Tibial nerve (tissue), 4 donors: ENCODE measurements at places on chromosomes 13 and 19. TPM values are rescaled to one million over a fixed set of nuclear protein-coding genes. Genes with fewer than 3 reads are reported as not detected.

DNA sequence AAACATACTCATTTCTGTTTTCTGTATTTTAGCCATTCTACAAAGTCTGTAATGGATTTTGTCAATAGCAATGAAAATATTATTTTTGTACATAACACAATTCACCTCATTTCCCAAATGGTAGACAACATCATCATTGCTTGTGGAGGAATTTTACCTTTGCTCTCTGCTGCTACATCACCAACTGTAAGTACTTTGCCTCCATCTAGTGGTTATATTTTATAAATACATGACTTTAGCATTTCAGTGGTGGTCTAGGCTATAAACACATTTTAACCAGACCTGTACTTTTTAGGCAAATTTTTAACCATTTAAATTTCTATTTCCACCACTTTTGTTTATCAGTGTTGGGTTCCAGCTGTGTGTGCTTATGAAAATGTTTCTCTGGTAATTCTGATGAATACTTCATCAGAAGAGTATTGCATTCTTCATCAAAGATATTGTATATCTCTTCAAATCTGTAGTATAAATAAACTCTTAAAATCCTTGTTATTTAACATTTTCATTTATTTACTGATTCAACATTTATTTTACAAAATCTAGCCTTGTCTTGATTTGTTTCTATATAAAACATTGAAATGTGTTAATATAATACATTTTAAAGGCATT lies 222.4 kb downstream of the NBEA start:
- no peak overlapping the region for H3K27ac ChIP-seq
- no peak overlapping the region for H3K4me3 ChIP-seq
- H3K36me3 ChIP-seq, result no peaks in the 10 kb centered on the region
- H3K4me1 ChIP-seq, result no peaks in the 10 kb centered on the region

The GSX1 gene
- total RNA-seq, result not detected

DNA sequence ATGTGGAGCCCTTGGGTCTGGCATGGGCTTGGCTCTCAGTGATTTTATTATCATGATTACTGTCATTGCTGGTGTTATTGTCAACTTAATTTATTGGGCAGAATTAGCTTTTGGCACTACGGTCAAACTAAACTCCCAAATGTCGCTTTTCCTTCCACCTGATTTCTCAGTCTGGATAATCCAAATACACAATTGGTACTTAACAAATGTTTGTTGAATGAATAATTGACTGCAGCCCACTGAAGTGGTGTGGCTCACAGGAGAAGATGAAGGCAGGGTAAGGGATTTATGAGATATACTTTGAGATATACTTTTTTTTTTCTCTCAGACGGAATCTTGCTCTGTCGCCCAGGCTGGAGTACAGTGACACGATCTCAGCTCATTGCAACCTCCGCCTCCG lies 1.5 kb downstream of the COLGALT1 start:
- no peak overlapping the region for H3K27ac ChIP-seq
- H3K4me3 ChIP-seq, result peak overlapping the region; percentile 87
- no peak for DNase-seq
- peaks cover 5% of the 10 kb centered on the region for H3K4me1 ChIP-seq

DNA sequence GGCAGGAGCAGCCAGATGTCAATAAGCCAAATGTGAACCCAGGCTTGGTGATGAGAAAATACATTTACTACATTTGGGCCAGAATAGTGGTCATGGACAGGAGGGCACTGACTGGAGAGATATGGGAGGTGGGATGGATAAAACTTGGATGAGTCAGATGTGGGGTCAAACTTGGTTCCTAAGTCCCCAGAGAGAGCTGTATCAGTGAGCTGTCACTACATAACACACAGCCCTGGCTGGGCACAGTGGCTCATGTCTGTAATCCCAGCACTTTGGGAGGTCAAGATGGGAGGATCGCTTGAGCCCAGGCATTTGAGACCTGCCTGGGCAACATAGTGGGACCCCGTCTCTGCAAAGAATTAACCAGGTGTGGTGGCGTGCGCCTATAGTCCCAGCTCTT lies 51.6 kb upstream of the EHD2 start:
- DNase-seq, result no peak
- H3K27me3 ChIP-seq, result no peaks in the 10 kb centered on the region
- peak overlapping the region; percentile 96 for H3K27ac ChIP-seq
- H3K4me3 ChIP-seq, result no peak overlapping the region
- H3K36me3 ChIP-seq, result no peaks in the 10 kb centered on the region

DNA sequence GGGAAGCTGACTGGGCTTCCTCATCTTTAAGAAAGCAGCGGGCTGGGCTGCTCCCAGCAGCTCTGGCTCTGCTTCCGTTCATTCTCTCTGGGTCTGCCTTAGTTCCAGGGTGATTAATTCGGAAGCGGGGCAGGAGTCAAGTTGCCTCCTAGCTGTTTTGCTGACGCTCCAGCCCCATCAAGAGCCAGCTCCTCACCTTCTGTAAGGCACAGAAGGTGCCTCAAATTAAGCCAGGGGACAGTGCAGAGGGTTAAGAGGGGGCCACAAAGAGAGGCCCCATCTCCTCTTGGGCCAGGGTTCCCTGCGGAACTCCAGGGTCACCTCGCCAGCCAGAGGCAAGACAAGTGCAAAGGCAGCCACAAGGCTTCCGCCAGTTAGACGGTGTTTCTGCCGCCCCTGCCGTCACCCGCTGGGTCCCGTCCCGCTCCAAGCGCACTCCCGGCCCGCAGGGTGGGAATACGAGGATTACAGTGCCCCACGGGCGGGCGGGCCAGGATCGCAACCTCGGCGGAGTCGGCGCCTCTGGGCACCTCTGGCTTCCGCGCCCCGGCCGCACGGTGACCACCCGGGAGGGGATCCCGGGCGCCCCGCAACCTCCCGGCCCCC lies 508 bp downstream of the SLC15A1 start:
- peak overlapping the region; percentile 9 for H3K4me3 ChIP-seq
- DNase-seq, result no peak
- no peaks in the 10 kb centered on the region for H3K36me3 ChIP-seq
- H3K27me3 ChIP-seq, result peaks cover 46% of the 10 kb centered on the region

The KLF1 gene
- total RNA-seq, result not detected

DNA sequence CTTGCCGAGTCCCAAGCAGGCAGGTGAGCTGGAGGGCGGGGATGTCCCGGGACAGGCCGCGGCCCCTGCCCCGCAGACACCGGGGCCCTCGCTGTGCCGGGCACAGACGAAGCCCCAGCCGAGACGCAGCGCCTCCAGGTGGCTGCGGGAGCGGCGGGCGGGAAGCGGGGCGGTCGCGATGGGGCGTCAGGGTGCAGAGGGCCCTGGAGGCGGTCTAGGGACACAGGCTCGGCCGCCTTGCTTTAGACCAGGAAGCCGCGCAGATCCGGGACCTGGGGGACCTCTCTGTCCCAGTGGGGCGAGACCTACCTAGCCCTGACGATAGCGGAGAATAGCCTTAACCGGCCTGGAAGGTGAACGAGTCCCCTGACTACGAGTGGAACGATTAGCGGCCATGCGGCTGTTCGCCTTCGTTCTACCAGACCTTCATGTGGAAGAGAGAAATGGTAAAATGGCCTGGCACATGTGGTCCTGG lies 4.2 kb upstream of the ZNF564 start:
- no peaks in the 10 kb centered on the region for H3K4me1 ChIP-seq
- DNase-seq, result no peak
- H3K27me3 ChIP-seq, result no peaks in the 10 kb centered on the region

The C5AR1 gene
- total RNA-seq, result 11.6 TPM

DNA sequence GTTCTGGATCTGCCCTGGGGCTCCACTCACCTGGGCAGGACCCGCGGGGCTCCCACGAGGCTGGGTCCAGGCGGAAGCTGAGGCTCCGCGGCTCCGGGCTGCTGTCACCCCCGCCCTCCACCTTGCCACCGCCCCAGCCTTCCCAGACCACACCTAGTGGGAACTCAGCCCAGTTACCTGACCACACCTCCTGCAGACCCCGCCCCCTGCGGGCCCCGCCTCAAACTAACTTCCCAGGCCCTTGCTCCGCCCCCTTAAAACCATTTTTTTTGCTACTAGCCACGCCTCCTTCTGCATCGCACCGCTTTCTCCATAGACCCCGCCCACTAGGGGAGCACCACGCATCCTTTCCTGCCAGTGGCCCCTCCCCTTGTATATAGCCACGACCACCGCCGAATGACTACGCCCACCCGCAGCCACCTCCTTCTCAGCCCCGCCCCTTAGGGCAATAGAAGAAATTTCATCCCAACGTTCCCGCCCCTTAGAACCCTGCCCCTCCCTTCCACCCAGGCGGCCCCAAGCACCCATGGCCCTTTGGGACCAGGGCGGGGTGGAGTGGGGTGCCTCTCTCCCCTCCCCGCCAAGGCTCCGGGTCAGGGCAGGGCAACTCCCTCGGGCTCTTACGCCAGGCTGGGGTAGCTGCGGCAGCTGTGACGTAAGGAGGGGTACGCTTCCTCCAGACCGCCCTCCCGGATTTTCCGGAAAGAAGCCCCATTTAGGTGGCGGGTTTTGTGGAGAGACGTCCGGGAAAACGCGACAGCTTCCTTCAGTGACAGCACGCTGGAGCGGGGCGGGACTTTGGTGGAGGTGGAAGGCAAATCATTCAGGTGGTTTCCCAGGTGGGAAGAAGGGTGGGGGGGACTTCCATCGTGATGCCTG lies at the start of gene SH2D3A:
TSS of gene SH2D3A (minus strand) at position 79 of the 879 bp plus-strand sequence. CDS start 3,687 bp downstream, outside the sequence.
- no peaks in the 10 kb centered on the region for H3K27me3 ChIP-seq
- no peak within 1 kb of the TSS for H3K27ac ChIP-seq
- no peaks in the 10 kb centered on the region for H3K4me1 ChIP-seq
- peak within 1 kb of the TSS; percentile 43 for H3K4me3 ChIP-seq
- H3K36me3 ChIP-seq, result no peaks in the 10 kb centered on the region

DNA sequence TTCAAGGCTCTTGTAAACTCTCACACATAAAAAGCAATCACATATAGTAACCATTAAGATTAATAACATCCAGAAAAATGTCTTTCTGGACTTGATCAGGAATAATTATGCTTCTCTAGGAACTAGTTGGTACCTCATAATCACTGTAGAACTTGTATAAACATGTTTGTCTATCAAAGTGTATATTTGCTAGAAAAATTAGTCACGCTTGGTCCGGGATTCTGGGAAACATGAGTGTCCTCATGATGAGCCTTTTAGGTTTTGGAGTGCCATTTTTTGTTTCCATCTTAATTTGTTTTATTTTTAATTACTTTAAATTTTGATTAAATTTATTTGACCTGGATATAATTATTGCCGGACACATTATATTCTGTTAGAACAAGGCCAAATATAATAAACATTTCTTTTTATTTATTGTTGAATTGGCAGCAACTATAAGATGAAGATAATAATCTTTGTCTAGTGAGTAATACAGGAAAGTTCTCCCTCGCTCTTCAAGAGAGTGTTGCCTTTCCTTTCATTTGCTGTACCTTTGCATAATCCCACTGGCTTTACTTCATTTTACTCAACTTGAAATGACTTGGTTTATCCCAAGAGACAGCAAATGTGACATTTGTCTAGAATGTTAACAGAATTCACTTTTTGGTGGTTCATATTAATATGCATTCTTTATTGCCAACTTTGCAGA lies 207.0 kb downstream of the NALCN start:
- H3K36me3 ChIP-seq, result no peaks in the 10 kb centered on the region
- no peaks in the 10 kb centered on the region for H3K27me3 ChIP-seq

DNA sequence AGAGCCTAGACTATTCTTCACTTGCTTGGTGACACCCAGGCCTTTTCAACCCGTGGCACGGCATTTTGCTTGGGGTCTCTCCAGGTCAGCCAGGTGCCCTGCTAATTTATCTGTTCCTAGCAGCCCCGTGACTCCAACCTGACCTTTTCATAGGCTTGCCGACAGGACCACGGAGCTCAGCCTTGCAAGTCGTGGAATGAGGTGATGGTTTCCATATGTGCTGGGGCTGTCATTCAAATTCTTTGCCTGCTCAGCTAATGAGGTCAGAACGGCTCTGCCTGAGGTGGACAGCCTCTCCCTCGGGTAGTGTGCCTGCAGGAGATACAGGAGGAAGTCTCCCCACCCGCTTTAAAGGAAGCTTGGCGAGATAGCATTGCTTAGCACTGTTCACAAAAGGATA lies 61.0 kb downstream of the SHISA2 start:
- no peak overlapping the region for H3K27ac ChIP-seq
- H3K4me3 ChIP-seq, result no peak overlapping the region
- H3K36me3 ChIP-seq, result no peaks in the 10 kb centered on the region
- H3K27me3 ChIP-seq, result no peaks in the 10 kb centered on the region
- DNase-seq, result no peak

DNA sequence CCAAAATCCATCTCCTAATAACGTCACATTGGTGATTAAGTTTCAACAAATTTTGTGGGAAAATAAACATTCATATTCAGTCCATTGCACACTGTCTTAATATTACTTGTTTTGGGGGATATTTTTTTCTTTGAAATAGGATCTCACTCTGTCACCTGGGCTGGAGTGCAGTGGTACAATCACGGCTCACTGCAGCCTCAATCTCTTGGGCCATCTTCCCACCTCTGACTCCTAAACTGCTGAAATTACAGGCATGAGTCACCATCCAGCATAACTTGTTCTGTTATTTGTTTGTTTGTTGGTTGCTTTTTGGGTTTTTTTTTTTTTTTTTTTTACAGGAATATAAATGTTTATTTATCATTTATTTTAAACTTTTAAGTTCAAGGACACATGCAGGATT lies 556.1 kb upstream of the SLITRK6 start:
- DNase-seq, result no peak
- H3K4me3 ChIP-seq, result no peak overlapping the region
- no peak overlapping the region for H3K27ac ChIP-seq
- no peaks in the 10 kb centered on the region for H3K27me3 ChIP-seq
- no peaks in the 10 kb centered on the region for H3K4me1 ChIP-seq
- no peaks in the 10 kb centered on the region for H3K36me3 ChIP-seq

The TYROBP gene
- total RNA-seq, result 122 TPM

The FSD1 gene
- total RNA-seq, result not detected

- peaks cover 60% of the 10 kb centered on the region for H3K4me1 ChIP-seq
- H3K27ac ChIP-seq, result peak within 1 kb of the TSS; percentile 89
- H3K36me3 ChIP-seq, result peaks cover 5% of the 10 kb centered on the region
- H3K27me3 ChIP-seq, result no peaks in the 10 kb centered on the region
- H3K4me3 ChIP-seq, result peak within 1 kb of the TSS; percentile 93
Measured at GRCh38 chr19:55116859-55117662, at the start of gene PPP1R12C. Gene PPP1R12C, minus strand, starts transcription at chr19:55117637. Its CDS starts 94 bp downstream, at chr19:55117543.

- H3K4me1 ChIP-seq, result no peaks in the 10 kb centered on the region
- H3K27ac ChIP-seq, result no peak overlapping the region
- H3K27me3 ChIP-seq, result no peaks in the 10 kb centered on the region
Measured at GRCh38 chr13:65629926-65630325, 1600.2 kb downstream of the PCDH9 start.
